ENCODE measurements at places on chromosomes 3 and 15. TPM values are rescaled to one million over a fixed set of nuclear protein-coding genes. Genes with fewer than 3 reads are reported as not detected.

Gene MESP2
- total RNA-seq = not detected

DNA sequence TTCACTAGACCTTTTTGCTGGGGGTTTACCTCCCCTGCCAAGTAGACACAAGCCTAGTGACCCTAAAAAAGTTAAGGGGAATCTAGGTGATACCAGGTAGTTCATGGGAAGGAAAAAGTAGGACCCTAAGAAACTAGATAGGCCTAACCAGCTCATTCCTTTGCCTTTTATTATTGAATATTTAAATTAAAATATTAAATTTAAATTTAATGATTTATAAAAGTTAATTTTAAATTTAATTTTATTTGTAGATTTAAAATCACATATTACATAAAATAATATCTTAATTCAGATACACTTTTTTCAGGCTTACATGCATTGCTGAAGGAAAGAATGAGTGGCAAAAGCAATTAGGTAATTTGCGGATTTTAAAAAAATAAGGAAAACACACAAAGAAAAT is 584.9 kb downstream of the AGBL1 start:
- no peak overlapping the region for H3K4me3 ChIP-seq
- no peaks in the 10 kb centered on the region for H3K4me1 ChIP-seq
- no peaks in the 10 kb centered on the region for H3K27me3 ChIP-seq
- H3K27ac ChIP-seq = no peak overlapping the region

DNA sequence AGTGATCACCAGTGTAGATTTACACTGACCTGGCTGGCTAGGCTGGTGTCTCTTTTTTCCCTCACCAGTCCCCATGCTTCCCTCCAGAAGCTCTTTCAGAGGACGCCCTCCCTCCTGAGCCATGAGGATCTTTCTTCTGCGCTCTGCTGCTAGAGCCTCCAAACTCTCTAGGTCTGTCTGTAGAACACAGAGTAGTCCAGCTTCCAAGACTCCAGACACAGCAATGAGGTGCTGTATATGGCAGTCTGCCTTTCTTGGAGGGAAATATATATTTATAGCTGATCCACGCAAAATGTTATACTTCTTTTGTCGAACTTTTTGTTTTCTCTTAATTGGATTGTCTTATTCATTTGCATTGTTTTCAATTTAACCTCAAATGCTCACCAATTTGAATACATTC is 1121.8 kb downstream of the ROBO2 start:
- H3K36me3 ChIP-seq = no peaks in the 10 kb centered on the region
- no peak overlapping the region for H3K27ac ChIP-seq
- no peaks in the 10 kb centered on the region for H3K27me3 ChIP-seq
- no peaks in the 10 kb centered on the region for H3K4me1 ChIP-seq

Gene NEDD4
- total RNA-seq = 43.4 TPM

- no peaks in the 10 kb centered on the region for H3K36me3 ChIP-seq
- DNase-seq = no peak
- no peaks in the 10 kb centered on the region for H3K27me3 ChIP-seq
- no peak overlapping the region for H3K27ac ChIP-seq
- no peak overlapping the region for H3K4me3 ChIP-seq
- H3K4me1 ChIP-seq = no peaks in the 10 kb centered on the region
Measured at GRCh38 chr3:8650583-8651416, 6.2 kb upstream of the SSUH2 start.

DNA sequence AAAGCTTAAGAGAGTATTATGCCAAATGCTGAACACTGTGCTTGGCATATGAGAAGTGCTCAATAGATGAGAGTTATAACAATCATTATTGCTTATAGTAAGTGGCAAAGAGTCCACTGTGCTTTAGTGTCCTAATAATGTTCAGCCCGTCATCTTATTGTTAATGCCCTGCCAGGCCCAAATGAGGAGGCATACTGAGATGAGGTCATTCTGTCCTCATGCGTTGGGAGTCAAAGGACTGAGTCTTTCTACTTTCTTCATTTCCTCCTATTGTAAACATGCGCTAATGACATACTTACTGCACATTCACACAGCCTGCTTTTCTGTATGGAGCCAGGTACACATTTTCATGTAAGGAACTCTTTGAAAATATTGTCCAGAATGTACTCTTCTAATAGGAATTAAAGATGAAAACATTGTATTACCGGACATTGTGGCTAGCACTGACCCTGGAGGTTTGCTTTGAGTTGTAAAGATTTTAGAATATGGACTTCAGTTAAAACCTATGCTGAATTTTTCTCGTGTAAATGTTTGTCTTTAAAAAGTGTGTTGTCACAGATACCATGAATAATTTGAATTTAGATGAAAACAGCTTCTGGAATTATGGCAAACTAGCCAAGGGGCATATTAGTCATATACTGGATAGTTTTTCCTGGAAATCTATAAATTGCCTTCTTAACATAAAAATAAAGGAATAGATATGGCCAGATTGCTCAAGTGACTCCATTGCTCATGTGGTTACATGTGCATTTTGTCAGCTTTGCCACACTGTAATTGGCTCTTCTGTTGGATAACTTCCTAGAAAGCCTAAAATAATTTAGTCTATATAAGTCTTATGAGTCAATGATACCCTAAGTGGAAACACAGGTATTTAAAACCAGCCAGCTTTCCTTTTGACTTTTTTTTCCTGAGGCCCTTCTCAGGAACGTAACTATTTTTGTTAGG is 38.3 kb downstream of the KBTBD12 start:
- no peak overlapping the region for H3K4me3 ChIP-seq
- no peak for DNase-seq

GRCh38 chr3:40044487-40044886 is 235.1 kb downstream of the MYRIP start:
- H3K27ac ChIP-seq = no peak overlapping the region
- H3K4me3 ChIP-seq = no peak overlapping the region
- H3K27me3 ChIP-seq = no peaks in the 10 kb centered on the region
- H3K36me3 ChIP-seq = no peaks in the 10 kb centered on the region
- peaks cover 2% of the 10 kb centered on the region for H3K4me1 ChIP-seq
- DNase-seq = no peak

- no peak overlapping the region for H3K27ac ChIP-seq
- H3K27me3 ChIP-seq = no peaks in the 10 kb centered on the region
- H3K4me1 ChIP-seq = no peaks in the 10 kb centered on the region
- H3K36me3 ChIP-seq = no peaks in the 10 kb centered on the region
Measured at GRCh38 chr3:128431803-128432300, 34.8 kb downstream of the DNAJB8 start.

- H3K27me3 ChIP-seq = no peaks in the 10 kb centered on the region
- no peaks in the 10 kb centered on the region for H3K36me3 ChIP-seq
- no peaks in the 10 kb centered on the region for H3K4me1 ChIP-seq
- no peak overlapping the region for H3K4me3 ChIP-seq
- H3K27ac ChIP-seq = no peak overlapping the region
Measured at GRCh38 chr15:68726246-68726645, 94.4 kb downstream of the ANP32A start.

Gene RAD54L2
- 28.9 TPM for total RNA-seq

DNA sequence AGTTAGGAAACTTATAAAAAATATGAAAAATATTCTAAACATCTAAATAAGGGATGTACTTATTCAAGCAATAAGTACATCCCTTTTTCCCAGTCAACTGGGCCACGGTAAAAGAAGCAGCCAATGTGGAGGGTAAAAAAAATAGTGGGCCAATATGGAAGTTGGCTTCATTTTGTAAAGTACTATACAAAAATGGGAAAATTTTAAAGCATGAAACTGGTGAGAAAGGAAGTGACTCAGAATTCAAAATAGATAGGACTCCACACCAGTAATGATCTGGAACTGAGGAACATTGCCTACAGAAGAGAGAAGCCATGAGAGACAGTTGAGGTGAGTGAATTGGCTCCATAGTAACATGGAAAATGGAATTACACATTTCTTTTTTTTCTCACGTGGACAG is 108.9 kb downstream of the FNDC3B start:
- H3K4me1 ChIP-seq = peaks cover 10% of the 10 kb centered on the region
- no peak for DNase-seq
- H3K4me3 ChIP-seq = no peak overlapping the region
- H3K36me3 ChIP-seq = no peaks in the 10 kb centered on the region
- H3K27ac ChIP-seq = no peak overlapping the region

- peaks cover 4% of the 10 kb centered on the region for H3K4me1 ChIP-seq
- no peaks in the 10 kb centered on the region for H3K27me3 ChIP-seq
- no peak overlapping the region for H3K4me3 ChIP-seq
Measured at GRCh38 chr3:106809041-106809440, 568.2 kb upstream of the CCDC54 start.

Gene PIAS1
- total RNA-seq = 43.6 TPM

Gene APBA2
- total RNA-seq = 2.0 TPM

DNA sequence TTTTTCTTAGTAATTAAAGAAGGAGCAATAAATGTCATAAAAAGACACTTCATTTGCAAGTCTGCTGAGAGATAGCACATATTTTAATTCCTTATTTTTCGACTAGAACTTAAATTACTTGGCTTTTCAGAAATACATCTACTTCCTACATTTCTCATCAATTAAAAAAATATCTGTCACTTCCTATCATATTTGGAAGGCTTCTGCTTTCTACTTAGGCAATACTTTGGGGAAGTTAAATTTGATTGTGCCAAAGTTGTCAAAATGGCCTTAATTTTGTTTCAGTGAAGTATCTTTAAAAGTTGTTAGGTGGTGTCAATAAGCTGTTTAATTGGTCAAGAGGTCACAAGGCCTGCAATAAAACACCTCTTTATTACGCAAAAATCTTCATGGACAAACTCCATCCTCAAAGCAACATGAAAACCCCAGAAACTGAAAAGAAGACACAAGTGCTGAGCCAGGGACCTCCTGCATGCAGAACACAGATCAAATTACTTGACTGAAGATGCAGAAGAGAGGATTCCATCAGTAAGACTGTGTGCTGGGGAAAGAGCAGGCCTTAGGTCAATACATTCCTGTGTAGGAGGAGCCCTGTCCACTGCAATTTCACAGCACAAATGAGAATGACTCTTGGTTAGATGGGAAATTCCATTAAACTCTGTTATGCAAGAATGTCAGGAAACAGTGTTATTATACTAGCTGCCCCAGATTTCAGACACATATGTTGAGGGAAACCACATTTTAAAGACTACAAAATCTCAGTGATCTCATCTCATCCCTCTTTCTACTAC is 48.0 kb upstream of the FSTL1 start:
- H3K4me3 ChIP-seq = no peak overlapping the region
- no peaks in the 10 kb centered on the region for H3K27me3 ChIP-seq
- peak overlapping the region; percentile 25 for H3K27ac ChIP-seq
- peaks cover 1% of the 10 kb centered on the region for H3K4me1 ChIP-seq

GRCh38 chr15:83565553-83566159 is 88.3 kb upstream of the ADAMTSL3 start:
- no peaks in the 10 kb centered on the region for H3K36me3 ChIP-seq
- no peak overlapping the region for H3K4me3 ChIP-seq
- DNase-seq = no peak
- H3K4me1 ChIP-seq = no peaks in the 10 kb centered on the region
- no peak overlapping the region for H3K27ac ChIP-seq
- H3K27me3 ChIP-seq = no peaks in the 10 kb centered on the region

Gene SLC22A14
- total RNA-seq = 0.42 TPM

GRCh38 chr3:160707187-160707794 is 30.3 kb downstream of the ARL14 start:
- H3K4me1 ChIP-seq = no peaks in the 10 kb centered on the region
- DNase-seq = no peak
- H3K27me3 ChIP-seq = no peaks in the 10 kb centered on the region
- H3K4me3 ChIP-seq = no peak overlapping the region

Gene CHRNB4
- not detected for total RNA-seq

Gene TMEM266
- not detected for total RNA-seq

Gene ATP13A5
- total RNA-seq = not detected

Gene OR5K2
- total RNA-seq = not detected

Gene CCR9
- total RNA-seq = not detected
